Activated gamma-delta T cell treated with Interleukin-2 at 50 U/mL for 16 hours (primary cell): ENCODE measurements at places on chromosomes 3 and 15.
A peak's percentile ranks its signal among the peaks of the same experiment; 100 is the strongest.

DNA sequence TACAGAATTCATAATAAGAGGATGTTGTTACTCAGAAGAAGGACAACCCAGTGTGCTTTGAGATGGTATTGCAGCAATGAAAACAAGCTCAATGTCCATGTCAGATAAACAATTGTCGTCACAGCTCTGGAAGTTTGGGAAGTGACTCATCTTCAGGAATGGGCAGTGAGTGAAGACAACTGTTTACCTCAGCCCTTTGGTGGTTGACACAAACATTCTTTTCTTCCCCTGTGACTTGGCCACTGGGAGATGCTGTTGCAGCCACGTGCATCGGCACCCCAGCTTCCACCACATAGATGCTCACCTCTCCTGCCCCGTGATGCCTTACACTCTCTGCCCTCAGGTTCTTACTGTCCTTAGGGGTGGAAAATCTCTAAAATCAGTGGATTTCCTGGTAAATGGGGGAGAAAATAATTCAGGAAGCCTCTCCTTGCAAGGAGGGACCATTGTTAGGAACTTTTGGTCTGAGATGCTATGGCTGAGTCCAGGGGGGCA lies 114.1 kb upstream of the GALNT15 start:
- no peak for DNase-seq

DNA sequence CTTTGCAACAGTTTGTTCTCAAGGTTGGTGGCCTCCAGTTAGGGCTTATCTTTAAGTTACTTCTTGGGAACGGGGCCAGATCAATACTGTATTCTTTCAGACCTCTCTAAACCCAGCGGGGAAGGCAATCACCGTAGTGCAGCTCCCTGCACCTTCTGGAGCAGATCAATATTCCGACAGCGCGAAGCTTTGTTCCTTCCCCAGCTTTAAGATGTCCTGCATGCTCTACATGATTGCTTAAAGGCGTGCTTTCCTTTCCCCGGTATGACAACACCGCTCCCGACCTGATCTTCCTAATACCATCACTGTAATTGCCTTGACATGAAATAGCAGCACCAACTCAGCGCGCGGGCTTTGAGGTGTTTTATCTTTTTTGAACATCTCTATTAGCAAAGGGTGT lies 755.2 kb downstream of the NR2F2 start:
- DNase-seq: no peak

- no peak for DNase-seq
Measured at GRCh38 chr3:197222937-197223370, 75.5 kb downstream of the DLG1 start.

GRCh38 chr15:47473106-47473725 lies 244.1 kb upstream of the SEMA6D start:
- DNase-seq: no peak

GRCh38 chr3:139954146-139954860 lies 19.3 kb downstream of the CLSTN2 start:
- no peak for DNase-seq

GRCh38 chr3:127275287-127275781 lies 12.5 kb downstream of the PRR20G start:
- no peak for DNase-seq

- no peak for DNase-seq
Measured at GRCh38 chr15:40234783-40235182, 4.1 kb upstream of the PAK6 start.

- DNase-seq: peak; percentile 91
Measured at GRCh38 chr15:90838139-90838538, 30.2 kb upstream of the FURIN start.

DNA sequence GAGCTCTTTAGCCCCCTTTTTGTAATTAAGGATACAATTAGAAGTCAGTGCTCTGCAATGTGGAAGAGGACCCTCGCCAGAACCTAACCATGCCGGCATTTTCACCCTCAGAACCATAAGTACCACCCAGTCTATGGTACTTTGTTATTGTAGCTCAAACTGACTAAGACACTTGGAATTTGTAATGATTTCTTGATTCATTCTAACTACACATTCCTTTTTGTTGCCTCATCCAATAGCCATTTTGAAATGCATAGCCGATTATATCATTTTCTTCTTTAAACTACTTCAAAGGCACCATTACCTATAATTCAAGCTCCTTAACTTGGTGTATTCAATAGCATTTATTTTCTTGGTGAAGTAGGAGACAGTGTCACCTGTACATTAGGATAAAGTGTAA lies 61.4 kb downstream of the GLB1 start:
- no peak for DNase-seq

DNA sequence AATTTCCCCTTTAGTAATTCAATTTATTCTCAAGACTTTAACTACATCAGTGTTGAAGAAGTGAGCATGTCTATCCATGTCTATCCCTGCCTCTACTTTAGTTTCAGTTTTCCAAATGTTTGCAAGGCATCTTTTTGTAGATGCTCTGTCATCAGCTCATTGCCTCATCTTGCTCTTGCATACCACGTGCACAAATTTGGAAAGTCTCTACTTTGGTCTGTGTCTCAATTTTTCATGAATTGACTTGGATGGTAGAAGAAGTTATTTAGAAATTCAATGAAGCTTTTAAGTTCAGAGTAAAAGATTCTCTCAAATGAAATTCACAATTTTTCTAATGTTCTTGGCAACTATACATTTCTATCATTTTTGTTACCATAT lies 55.3 kb downstream of the CLDN1 start:
- no peak for DNase-seq

GRCh38 chr3:129989414-129989813 lies 14.9 kb downstream of the TRH start:
- no peak for DNase-seq

GRCh38 chr3:116947148-116947547 lies 237.6 kb downstream of the TUSC7 start:
- no peak for DNase-seq

DNA sequence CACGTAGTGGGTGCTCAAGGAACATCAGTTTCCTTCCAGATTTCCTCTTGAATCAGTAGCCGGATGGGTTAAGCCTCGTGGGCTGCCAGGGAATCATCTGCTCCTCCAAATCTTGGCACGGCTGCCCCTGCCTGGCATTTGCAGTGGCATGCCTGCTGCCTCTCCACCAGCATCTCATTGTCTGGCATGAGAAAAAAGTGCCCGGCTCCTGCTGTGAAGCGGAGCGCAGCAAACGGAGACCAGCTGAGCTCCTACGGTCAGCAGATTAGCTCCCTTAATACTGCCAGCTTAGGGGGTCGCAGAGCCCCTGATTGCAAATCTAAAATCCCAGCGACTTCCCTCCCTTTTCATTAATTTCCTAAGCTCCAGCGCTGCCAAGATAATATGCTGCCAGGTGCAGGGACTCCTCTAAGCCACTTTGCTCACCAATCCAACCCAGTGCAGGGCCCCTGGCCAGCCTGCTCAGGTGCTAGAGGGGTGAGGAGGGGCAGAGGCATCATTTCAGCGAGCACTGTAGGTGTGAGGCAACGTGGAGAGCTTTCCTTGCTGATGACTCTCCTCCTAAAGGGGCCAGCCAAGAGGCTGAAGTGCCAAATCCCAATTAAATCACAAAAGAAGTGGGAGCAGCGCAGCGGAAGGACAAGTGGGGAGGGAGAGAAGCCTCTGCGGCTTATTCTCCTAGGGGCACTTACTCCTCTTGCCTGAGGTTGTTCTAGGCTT lies 49.6 kb upstream of the ST8SIA2 start:
- DNase-seq: no peak

DNA sequence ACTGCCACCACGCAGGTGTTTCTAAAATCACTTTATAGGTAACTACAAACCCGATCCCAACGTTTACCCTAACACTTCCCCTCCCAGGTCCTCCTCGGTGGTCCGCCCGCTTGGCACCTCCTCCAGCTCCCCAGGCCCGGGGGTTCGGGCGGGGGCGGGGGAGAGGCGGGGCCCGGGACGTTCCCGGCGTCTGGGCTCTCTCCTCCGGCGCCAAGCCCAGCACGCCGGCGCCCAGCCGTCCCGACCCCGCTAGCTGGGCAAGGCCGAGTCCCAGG lies 562 bp downstream of the CGGBP1 start:
- DNase-seq: no peak

DNA sequence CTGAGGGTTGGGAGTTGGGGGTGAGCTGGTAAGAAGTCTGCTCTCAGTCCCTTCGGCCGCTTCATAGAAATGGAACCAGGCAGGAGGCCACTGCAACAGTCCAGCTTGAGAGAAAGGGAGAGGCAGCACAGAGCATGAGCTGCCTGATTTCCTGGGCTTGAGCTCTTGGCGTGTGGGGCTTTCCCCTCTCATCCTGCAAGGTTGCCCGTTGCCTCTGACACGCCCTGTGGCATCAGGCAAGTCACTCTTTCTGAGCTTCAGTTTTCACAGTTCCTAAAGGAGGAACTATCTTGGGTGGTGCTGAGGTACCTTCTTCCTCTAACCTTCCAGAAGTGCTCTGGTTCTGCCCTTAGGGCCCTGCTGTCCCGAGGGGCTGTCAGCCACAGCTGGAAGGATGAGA lies 4.9 kb downstream of the MESP2 start:
- no peak for DNase-seq

DNA sequence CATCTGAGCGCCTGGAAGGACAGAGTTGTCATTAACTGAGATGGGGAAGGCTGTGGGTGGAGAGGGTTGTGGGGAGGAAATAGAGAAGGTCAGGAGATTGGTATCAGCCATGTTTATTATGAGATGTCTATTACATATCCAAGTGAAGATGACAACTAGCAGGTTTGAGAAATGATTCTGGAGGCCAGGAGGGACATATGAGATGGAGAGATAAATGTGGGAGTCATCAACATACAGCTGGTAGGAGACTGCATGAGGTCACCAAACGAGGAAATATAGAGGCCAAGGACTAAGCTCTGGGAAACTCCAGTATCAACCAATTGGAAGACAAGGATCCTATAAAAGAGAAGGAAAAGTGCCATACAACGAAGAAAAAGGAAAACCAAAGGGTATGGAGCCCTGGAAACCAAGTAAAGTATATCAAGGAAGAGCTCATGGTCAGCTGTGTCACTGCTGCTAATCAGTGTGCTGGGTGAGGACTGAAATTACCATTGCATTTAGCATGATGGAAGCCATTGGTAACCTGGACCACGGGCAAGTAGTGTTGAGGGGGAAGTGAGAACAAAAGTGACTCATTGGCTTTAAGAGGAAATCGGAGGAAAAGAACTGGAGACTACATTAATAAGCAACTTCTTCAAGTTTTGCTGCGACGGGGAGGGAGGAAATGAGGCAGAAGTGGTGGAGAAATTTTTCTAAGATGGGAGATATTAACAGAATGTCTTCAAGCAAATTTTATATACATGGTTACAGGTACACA lies 14.0 kb upstream of the UACA start:
- no peak for DNase-seq

DNA sequence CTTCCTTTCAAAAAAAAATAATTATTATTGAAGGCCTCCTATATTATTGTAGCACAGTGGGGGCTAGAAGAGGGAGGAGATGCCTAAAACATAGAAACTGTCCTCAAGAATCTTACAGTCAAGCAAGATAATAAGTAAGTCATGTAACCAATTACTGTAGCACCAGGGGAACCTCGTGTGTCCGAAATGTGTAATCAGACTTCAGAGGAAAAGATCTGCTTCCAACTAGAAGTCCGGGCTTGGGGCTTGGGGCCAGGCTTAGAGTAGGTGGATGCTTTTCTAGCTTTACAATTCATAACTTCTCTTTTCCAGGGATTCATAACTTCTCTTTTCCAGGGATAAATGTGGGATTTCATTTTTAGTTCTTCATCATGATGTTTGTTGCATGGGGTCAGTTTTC lies 29.2 kb downstream of the MEIS2 start:
- DNase-seq: no peak

DNA sequence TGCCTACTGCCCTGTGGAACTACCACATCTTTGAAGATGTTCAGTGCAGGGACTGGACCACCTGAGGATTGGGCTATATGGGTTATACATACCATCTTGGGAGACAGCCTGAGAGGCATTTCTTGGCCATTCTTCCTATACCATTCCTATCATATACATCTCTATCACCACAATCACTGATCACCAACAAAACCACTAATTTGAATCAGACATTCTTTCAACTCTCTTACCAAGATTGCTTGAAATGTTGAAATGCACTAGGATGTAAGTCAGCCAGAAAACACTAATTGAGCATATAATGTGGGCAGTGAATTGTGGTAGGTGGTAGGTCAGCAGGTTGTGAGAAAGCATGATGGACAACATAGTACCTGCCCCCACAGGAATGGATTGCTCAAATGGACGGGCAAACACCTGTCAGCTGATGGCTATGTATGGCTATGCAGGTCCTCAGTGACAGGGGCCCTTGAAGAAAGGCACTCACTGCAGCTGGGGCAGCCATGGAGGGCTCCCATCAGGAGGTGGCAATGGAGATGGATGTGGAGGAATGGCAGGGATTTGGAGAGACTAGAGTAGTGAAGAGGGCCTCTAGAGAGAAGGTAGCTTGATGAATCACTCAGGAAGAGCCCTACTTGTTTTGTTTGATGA lies 49.1 kb downstream of the AMOTL2 start:
- no peak for DNase-seq

DNA sequence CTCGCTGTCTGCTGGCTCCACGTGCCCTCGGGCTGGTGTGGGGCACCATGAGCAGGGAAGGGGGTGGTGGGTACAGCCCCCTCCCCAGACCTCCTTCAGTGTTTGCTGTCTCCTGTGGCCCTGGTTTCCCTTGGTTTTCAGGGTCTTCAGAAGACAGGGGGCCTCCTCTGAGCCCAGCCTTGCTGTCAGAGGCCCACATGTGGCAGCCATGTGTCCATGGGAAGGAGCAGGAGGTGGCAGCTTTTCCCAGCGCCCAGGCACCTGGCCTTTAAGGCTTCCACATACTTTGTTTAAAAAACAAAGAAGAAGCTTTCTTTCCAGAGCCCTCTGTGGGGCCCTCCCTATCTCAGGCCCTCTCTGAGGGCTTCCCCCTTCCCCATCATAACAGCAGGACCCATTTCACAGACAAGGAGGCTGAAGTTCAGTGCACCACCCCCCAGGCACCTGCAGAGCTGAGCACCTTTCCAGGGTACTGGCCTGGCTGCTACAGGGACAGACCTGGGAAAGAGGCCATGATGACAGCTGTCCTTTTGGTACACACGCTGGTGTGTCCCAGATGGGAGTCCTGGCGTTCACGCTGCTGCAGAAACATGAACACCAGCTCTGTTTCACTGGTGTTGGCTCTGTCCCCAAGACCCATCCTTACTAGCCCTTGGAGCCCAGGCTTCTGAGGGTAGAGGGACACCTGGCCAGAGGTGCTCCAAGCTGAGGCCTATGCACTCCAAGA lies 73.7 kb downstream of the DNAJB8 start:
- DNase-seq: no peak

- DNase-seq: no peak
Measured at GRCh38 chr3:140359233-140359995, 318.4 kb upstream of the TRIM42 start.

- DNase-seq: no peak
Measured at GRCh38 chr3:13494463-13495350, 14.6 kb downstream of the HDAC11 start.

- DNase-seq: no peak
Measured at GRCh38 chr15:63244976-63245645, 32.3 kb upstream of the APH1B start.

GRCh38 chr3:190543671-190544070 lies 29.8 kb downstream of the IL1RAP start:
- no peak for DNase-seq

- no peak for DNase-seq
Measured at GRCh38 chr3:192156382-192156781, 571.0 kb downstream of the FGF12 start.

- no peak for DNase-seq
Measured at GRCh38 chr3:52882377-52882776, 15.0 kb downstream of the STIMATE start.
